AG04449 (cell line): ENCODE measurements at places on chromosomes 1 and 21.

- no peak for DNase-seq
These were observed 2.1 kb downstream of the PADI1 start for GRCh38 chr1:17207046-17207445.

- DNase-seq = no peak
These were observed 38.5 kb downstream of the TRIM11 start for GRCh38 chr1:228367798-228368791.

- no peak for DNase-seq
These were observed 325.8 kb upstream of the PBX1 start for GRCh38 chr1:164233149-164233548.

GRCh38 chr1:35559317-35559944, 1.8 kb downstream of the NCDN start:
- no peak for DNase-seq

DNA sequence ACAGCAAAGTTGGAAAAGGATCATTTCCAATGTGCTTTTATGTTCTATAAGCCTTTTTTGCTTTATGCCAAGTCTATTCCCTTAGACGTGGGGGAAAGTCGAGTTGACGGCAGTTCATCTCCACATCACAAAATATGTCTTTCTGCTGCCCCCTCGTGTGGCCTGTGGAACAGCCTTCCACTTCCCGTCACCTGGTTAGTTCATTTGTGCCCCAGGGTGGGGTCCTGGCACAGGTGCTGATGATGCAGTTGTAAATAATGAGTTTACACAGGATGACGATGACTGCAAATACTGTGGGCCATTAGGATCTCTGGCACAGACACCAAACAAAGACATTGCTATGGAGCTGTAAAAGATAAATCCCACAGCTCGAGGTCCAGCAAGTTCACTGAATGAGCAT, 10.0 kb upstream of the OTUD3 start:
- no peak for DNase-seq

- no peak for DNase-seq
These were observed 664.6 kb downstream of the NCAM2 start for GRCh38 chr21:21662776-21663175.

- DNase-seq = no peak
These were observed 15.9 kb downstream of the KLHDC7A start for GRCh38 chr1:18496497-18497235.

DNA sequence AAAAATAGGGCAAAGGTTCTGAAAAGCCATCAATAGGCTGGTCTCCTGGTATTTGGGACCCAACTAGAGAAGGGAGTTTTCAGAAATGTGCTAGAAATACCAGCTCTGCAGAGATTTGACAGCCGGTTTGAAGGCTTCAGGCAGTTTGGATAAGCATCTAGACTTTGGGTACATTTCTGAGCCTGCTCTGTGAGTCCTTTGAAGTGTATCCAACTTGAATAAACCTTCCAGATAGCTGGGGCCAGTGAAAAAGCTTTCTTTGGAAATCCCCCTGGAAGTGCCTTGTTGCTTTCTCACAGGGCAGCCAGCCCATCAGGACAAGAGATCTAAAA, 6.4 kb upstream of the PEF1 start:
- no peak for DNase-seq

- DNase-seq = no peak
These were observed 22.6 kb downstream of the EPHA2 start for GRCh38 chr1:16133007-16133961.

DNA sequence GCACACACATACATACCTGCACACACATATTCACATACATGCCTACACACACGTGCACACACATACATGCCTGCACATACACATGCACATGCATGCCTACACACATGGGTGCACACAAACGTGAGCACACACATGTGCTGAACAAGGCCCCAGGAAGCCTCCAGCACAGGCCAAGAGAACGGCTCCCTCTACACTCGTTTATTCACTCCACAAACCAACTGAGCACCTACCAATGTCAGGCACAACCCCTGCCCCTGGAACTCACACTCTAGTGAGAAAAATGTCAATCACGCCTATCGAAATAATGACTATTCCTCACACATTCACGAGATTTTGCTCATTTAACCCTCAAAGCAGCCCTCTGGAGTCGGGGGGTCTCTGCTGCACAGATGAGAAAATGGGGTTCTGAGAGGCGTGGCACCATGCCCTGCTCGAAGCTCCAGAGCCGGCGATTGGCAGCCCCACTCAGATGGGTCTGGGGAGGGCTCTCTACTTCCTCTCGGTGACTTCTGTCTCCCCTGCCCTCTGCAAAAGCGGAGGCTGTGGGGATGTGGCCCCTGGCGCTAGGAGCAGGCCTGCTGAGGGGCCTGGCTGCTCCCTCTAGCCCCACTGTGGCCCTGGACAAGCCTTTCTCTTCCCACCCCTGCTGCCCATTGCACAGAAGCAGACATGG, 90.2 kb upstream of the RUNX3 start:
- DNase-seq = no peak

DNA sequence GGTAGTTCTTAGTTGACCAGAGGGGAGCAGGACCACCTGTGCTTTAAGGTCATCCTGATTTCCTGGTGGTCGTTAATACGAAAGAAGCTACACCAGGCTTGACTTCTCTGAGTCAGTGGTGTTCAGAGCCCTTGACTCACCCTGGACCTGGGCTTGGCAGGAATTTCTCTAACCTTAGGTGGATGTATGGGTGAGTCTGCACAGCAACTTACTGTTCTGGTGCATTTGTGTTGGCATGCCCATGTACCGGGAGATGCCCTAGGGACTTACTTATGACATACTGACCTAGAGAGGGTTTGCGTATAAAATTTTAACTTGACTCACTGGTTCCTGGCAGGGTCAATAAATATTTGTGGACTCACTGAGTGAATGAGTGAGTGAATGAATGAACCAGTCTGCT, 304.6 kb downstream of the DISC1 start:
- no peak for DNase-seq

DNA sequence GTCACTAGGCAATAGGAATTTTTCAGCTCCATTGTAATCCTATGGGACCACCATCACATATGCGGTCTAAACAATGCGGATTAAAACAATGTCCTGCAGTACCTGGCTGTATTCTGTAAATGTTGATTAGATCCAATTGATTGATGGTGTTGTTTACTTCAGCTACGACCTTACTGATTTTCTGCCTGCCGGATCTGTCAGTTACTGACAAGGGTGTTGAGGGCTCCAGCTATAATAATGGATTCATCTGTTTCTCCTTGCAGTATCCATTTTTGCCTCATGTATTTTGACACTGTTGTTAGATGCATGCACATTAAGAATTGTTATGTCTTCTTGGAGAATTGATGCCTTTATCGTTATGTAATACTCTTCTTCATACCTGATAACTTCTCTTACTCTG, 39.0 kb downstream of the RAP1A start:
- no peak for DNase-seq

- no peak for DNase-seq
These were observed 55.9 kb upstream of the TSPAN2 start for GRCh38 chr1:115145226-115145625.
